Endodermal cell (in vitro differentiated cells): ENCODE measurements at places on chromosomes 1 and 21. TPM values are rescaled to one million over a fixed set of nuclear protein-coding genes. Genes with fewer than 3 reads are reported as not detected.
A peak's percentile ranks its signal among the peaks of the same experiment; 100 is the strongest.

DNA sequence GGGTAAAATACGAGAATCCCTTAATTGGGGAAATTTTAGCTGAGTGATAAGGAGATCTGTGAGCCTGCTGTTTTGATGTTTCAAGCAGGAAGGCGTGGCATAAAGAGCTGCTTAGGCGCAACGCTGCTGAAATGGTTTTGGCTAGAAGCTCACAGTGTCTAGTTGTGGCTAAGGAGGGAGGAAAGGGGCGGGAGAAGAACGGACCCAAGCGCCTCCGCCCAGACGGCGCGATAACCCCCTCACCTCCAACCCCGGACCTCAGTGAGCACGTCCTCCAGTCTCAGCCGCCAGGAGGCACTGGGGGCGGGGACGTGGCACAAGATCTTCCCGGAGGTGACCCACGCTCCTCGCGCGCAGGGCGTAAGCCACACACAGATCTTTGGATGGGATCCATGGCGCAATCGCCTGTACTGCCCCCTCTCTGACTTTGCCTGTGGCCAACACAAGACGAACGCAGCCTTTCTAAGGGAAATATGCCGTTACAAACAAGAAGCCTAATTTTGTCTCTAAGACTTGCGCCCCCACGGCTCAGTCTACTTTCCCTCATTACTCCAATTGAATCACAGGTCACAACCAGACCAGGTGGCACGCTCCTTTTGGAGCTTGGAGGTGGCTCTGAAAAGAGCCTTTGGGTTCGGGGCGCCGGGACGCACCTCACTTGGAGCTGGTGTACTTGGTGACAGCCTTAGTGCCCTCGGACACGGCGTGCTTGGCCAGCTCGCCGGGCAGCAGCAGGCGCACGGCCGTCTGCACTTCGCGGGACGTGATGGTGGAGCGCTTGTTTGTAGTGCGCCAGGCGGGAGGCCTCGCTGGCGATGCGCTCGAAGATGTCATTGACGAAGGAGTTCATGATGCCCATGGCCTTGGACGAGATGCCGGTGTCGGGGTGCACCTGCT, 23.4 kb upstream of the RNF187 start:
- DNase-seq = peak; percentile 87
- no peaks in the 10 kb centered on the region for H3K36me3 ChIP-seq
- H3K27ac ChIP-seq = no peak overlapping the region
- H3K4me1 ChIP-seq = no peaks in the 10 kb centered on the region

The AGT gene
- total RNA-seq = not detected in 2 replicates

GRCh38 chr1:172326136-172326535, 94.3 kb upstream of the C1orf105 start:
- no peak overlapping the region for H3K27ac ChIP-seq
- no peak overlapping the region for H3K4me3 ChIP-seq
- H3K4me1 ChIP-seq = no peaks in the 10 kb centered on the region
- H3K27me3 ChIP-seq = no peaks in the 10 kb centered on the region

The C4BPB gene
- not detected in 2 replicates for total RNA-seq

GRCh38 chr21:33967086-33967571, 51.5 kb upstream of the ATP5PO start:
- no peaks in the 10 kb centered on the region for H3K36me3 ChIP-seq
- H3K4me1 ChIP-seq = no peaks in the 10 kb centered on the region
- H3K27ac ChIP-seq = no peak overlapping the region
- H3K4me3 ChIP-seq = no peak overlapping the region
- no peak for DNase-seq

- peaks cover 3% of the 10 kb centered on the region for H3K4me1 ChIP-seq
- H3K27ac ChIP-seq = peak within 1 kb of the TSS; percentile 96
- DNase-seq = no peak
Observed at GRCh38 chr1:17539477-17540254, at the start of gene ARHGEF10L. TSS of gene ARHGEF10L (plus strand) at chr1:17539698. CDS start at chr1:17580596, 40,898 bp downstream.

- no peak for DNase-seq
- no peak overlapping the region for H3K27ac ChIP-seq
- H3K27me3 ChIP-seq = no peaks in the 10 kb centered on the region
Observed at GRCh38 chr1:16135501-16135900, 20.4 kb downstream of the EPHA2 start.

DNA sequence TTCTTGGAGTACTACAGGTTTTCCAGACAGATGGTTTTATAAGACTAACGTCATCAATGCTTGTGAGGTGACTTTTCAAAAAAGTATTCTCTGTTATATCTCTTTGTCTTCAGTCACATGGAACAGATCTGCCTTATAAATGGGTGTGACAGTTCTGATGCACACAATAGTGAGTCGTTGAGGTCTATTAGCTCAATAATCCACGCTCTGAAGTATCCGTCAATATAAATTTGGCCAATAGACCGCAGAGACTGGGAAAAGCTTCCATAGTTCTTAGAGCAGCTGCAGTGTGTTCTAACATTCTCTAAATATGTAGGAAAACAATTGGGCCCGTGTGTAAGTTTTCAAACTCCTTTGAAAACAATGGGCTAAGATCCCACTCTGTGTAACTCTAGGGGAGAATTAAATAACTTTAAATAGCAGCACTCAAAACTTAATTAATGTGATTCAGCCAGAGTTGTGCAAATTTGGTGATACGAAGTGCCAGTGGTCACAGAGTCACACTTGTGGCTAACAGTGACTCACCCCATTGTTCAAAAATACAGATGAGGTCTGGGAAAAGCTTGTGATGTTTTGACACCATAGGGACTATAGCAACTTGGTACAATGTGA, 316.0 kb downstream of the LMO4 start:
- H3K4me1 ChIP-seq = peaks cover 15% of the 10 kb centered on the region
- DNase-seq = no peak
- H3K27me3 ChIP-seq = no peaks in the 10 kb centered on the region
- peak overlapping the region; percentile 54 for H3K27ac ChIP-seq
- no peaks in the 10 kb centered on the region for H3K36me3 ChIP-seq

GRCh38 chr1:5164158-5164557, 509.7 kb downstream of the AJAP1 start:
- H3K4me1 ChIP-seq = no peaks in the 10 kb centered on the region
- H3K36me3 ChIP-seq = no peaks in the 10 kb centered on the region
- DNase-seq = no peak
- H3K4me3 ChIP-seq = no peak overlapping the region

DNA sequence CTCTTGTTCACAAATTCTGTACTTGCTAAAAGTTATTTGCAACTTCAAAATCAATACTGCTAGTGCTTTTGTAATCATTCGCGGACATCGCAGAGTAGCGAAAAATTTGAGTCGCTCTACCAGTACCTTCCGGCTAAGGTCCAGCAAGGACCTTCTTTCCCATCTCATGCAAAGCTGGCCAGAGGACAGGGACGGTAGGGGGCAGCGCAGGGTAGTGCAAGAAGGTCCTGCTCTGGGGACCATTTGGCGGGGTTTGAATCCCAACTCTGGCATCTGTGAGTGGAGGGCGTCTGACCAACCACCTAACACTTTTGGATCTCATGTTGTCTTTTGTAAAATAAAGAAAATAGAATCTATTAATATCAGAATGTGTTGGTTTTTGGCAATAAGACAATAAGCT, 258.3 kb downstream of the SPATA17 start:
- H3K4me3 ChIP-seq = no peak overlapping the region
- H3K36me3 ChIP-seq = no peaks in the 10 kb centered on the region
- peak; percentile 94 for DNase-seq
- H3K4me1 ChIP-seq = no peaks in the 10 kb centered on the region
- no peak overlapping the region for H3K27ac ChIP-seq

The ATAD3C gene
- 0.28 to 0.55 TPM (median 0.38 TPM) in 3 replicates for total RNA-seq

The TCEA3 gene
- 3.7 to 5.2 TPM (median 4.7 TPM) in 3 replicates for total RNA-seq

The EIF4G3 gene
- 93.7 and 103 TPM in 2 replicates for total RNA-seq

The ADAM15 gene
- 11.4 to 17.6 TPM (median 16.5 TPM) in 3 replicates for total RNA-seq

- peaks cover 9% of the 10 kb centered on the region for H3K27me3 ChIP-seq
- H3K27ac ChIP-seq = no peak overlapping the region
- H3K36me3 ChIP-seq = no peaks in the 10 kb centered on the region
- no peak overlapping the region for H3K4me3 ChIP-seq
- no peak for DNase-seq
Observed at GRCh38 chr1:227540170-227541098, 22.9 kb upstream of the ZNF678 start.

- peak overlapping the region; percentile 87 for H3K4me3 ChIP-seq
- peaks cover 20% of the 10 kb centered on the region for H3K4me1 ChIP-seq
- peaks cover 7% of the 10 kb centered on the region for H3K36me3 ChIP-seq
- H3K27me3 ChIP-seq = no peaks in the 10 kb centered on the region
Observed at GRCh38 chr1:26696654-26697430, 1.0 kb downstream of the ARID1A start.

- H3K27me3 ChIP-seq = peaks cover 19% of the 10 kb centered on the region
- H3K4me1 ChIP-seq = no peaks in the 10 kb centered on the region
- DNase-seq = no peak
- no peaks in the 10 kb centered on the region for H3K36me3 ChIP-seq
Observed at GRCh38 chr1:3761296-3762010, 9.2 kb downstream of the CCDC27 start.

The ASAP3 gene
- 64.9 to 99.5 TPM (median 91.0 TPM) in 3 replicates for total RNA-seq

DNA sequence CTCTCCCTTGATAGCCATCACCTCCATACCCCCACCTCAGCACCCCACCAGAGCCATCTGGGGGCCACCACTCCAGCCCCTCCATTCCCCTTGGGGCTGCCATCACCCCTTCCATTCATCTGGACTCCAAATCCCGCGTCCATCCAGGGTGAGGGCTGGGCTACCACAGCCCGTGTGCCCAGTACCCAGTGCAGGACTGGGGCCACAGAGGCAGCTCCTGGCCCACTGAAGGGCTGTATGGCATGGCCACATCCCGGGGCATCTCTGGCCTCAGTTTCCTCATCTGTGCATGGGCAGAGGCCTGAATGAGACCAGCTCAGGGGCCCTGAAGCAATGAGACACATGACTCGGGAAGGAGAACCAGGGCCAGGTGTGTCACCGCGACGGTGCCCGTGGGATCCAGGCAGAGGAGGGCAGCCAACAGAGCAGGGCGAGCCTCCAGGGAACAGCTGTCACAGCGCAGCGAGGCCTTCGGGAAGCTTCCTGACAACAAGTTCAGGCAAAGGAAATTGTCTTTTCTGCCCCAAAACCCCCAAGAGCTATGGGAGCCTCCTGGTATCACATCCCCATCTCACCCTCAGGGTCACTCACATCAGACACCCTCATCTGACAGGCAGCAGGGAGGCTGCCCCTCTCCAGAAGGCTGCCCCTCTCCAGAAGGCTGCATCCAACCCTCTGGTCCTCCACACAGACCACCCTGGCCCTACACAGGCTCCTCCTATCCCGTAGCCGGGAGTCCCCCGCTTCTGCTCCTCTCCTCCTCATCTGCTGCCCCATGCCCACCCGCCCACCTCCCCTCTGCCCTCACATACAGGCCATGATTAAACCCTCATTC, 76.3 kb downstream of the MEGF6 start:
- peaks cover 7% of the 10 kb centered on the region for H3K4me1 ChIP-seq
- no peaks in the 10 kb centered on the region for H3K27me3 ChIP-seq
- no peak for DNase-seq
- no peaks in the 10 kb centered on the region for H3K36me3 ChIP-seq

The PPM1J gene
- total RNA-seq = 5.7 to 9.6 TPM (median 6.7 TPM) in 3 replicates

The LORICRIN gene
- total RNA-seq = not detected in 2 replicates

The CENPF gene
- 46.2 to 96.2 TPM (median 87.2 TPM) in 3 replicates for total RNA-seq

The CHRNB2 gene
- total RNA-seq = 0.55 and 0.86 TPM in 2 replicates

- H3K27me3 ChIP-seq = no peaks in the 10 kb centered on the region
- DNase-seq = peak; percentile 91
- H3K4me1 ChIP-seq = no peaks in the 10 kb centered on the region
- H3K27ac ChIP-seq = peak overlapping the region; percentile 55
- peaks cover 23% of the 10 kb centered on the region for H3K36me3 ChIP-seq
Observed at GRCh38 chr1:151047925-151048644, 534 bp downstream of the C1orf56 start.

- no peaks in the 10 kb centered on the region for H3K36me3 ChIP-seq
- no peaks in the 10 kb centered on the region for H3K4me1 ChIP-seq
- no peak overlapping the region for H3K27ac ChIP-seq
- H3K27me3 ChIP-seq = no peaks in the 10 kb centered on the region
Observed at GRCh38 chr21:19842601-19843000, 1155.6 kb upstream of the NCAM2 start.

GRCh38 chr21:41973427-41973831, 19.6 kb upstream of the C2CD2 start:
- no peaks in the 10 kb centered on the region for H3K4me1 ChIP-seq
- no peaks in the 10 kb centered on the region for H3K36me3 ChIP-seq
- no peak overlapping the region for H3K4me3 ChIP-seq
- H3K27me3 ChIP-seq = no peaks in the 10 kb centered on the region
- DNase-seq = peak; percentile 28

The PTGS2 gene
- total RNA-seq = 0.15 to 0.84 TPM (median 0.40 TPM) in 3 replicates

The TCHHL1 gene
- not detected in 2 replicates for total RNA-seq

DNA sequence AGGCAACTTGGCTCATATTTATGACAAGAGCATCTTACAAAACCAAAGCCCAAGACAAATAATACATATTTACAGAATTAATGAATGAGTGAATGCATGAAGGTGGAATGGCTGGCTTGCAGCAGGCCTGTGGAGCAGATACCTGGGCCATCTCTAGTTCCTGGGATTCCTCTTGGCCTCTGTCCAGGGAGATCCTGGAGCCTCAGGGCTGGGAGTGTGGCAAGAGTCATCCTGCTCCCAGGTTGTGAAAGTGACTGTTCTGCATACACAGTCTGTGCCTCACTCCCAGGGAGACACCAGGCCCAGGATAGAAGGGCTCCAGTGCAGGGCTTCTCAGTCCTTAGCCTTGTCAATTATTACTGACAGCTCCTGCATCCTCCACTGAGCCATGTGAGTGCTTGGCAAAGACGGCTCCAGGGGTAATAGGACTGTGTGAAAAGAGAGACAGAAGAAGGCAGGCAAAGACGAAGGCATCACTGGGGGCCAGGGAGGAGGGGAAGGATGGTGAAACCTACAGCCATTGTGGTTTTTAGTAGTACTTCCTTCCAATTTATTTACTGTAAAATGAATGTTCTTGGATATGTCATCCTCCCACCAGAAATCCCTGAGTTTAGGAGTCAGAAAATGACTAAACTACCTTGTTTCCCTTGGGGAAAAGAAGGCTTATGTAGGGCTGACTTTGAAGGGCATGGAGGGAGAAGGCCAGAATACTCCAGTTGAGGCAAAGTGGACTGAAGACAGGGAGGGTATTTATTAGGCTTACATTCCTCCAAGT, 14.3 kb upstream of the KPRP start:
- no peak overlapping the region for H3K4me3 ChIP-seq
- no peaks in the 10 kb centered on the region for H3K27me3 ChIP-seq
- no peak for DNase-seq
- H3K27ac ChIP-seq = no peak overlapping the region

The CLIC6 gene
- total RNA-seq = 1.4 and 1.7 TPM in 2 replicates

GRCh38 chr1:196002906-196003305, 605.3 kb downstream of the KCNT2 start:
- no peaks in the 10 kb centered on the region for H3K27me3 ChIP-seq
- no peaks in the 10 kb centered on the region for H3K4me1 ChIP-seq
- H3K27ac ChIP-seq = no peak overlapping the region
- H3K4me3 ChIP-seq = no peak overlapping the region
